Activated CD4-positive, CD25-positive, alpha-beta regulatory T cell treated with anti-CD3 and anti-CD28 coated beads, Interleukin-2, amount 50 U/mL, for 16 hours (primary cell): ENCODE measurements at places on chromosomes 13 and 19.

DNA sequence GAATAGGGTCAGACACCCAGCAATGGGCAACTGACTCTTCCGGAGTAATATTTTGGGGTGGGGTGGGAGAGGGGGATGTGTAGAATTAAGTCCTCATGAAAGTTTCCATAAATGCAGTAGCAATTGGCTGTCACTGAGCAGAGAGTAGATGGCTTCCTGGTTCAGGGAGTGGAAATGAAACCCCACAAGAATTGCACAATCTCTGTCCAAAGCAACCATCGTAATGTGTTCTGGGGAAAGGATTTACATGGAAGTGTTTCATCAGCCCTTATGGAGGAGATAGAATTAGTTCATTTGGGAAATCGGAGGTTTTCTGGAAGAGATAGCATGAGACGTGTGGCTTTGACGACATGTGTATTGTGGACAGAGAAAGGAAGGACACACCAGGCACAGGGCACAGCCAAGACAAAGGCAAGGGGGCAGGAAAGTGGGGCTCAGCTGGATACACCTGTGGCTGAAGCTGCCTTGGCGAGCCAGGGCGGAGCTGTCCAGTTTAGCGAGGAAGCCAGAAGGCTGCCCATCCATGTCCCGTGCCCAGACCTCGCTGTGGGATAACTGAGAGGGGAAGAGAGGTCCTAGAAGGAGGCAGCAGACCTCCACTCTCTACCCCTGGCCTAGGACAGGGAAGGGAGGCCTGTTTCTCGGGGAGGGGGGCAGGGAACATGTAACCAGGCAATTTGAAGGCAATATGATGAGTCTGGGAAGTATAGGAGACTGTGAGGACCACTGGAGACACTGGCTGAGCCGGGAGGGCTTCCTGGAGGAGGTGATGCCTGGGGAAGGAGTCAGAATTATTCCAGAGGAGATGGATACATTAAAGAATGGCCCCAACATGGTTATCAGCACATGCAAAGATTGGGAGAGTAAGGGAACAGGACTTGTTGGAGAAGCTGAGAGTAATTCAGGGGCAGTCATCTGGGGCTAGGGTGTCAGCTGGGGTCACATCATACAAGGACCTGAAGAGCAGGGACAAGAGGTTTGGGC, 2.6 kb upstream of the CLEC4G start:
- DNase-seq, result no peak

GRCh38 chr13:41460930-41461329, 3.6 kb downstream of the RGCC start:
- no peak for DNase-seq

DNA sequence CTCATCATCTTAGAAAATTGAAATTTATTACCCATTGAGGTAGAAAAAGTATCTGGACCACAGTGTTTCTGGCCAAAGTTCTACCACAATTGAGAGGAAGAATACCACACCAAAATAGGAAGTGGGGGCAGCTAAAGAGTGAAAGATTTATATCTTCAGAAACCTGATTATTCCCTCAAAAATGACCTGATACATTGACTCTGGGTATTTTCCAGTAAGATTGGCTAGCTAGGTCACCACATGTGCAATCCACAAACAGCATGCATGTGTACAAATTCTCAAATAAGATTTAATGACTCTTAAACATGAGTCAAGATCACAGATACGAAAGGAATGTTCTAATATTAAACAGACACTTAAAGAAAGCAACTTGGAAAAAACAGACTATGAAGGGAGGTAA, 1516.2 kb upstream of the PCDH20 start:
- no peak for DNase-seq

GRCh38 chr13:48579165-48579918, 46.5 kb upstream of the RCBTB2 start:
- no peak for DNase-seq

DNA sequence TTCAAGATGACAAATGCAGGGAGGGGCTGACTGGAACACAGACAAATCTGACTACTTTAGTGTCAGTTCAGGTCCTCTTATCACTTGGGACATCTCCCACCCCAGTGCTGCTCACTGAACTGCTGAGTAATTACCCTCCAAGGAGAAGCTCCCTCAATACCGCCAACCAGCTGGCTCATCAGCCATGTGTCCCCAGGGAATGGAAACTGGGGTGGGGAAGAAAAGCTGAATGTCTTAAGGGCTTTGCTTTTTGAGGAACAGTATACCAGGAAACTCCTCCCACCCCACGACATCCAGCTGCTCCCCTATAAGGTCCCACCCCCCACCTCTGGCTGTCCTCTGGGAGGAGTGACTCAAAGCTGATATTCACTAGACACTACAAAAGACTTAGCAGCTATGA, 2.0 kb downstream of the ZNF823 start:
- DNase-seq, result no peak

DNA sequence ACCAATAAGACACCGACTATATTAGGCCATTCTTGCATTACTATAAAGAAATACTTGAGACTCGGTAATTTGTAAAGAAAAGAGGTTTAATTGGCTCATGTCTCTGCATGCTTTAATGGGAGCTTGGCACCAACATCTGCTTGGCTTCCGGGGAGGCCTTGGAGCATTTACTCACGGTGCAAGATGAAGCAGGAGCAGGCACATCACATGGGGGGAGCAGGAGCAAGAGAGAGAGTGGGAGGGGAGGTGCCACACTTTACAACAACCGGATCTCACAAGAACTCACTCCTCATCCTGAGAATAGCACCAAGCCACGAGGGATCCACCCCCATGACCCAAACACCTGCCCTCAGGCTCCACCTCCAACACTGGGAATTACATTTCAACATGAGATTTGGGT, 224.8 kb downstream of the KLF5 start:
- DNase-seq, result no peak

DNA sequence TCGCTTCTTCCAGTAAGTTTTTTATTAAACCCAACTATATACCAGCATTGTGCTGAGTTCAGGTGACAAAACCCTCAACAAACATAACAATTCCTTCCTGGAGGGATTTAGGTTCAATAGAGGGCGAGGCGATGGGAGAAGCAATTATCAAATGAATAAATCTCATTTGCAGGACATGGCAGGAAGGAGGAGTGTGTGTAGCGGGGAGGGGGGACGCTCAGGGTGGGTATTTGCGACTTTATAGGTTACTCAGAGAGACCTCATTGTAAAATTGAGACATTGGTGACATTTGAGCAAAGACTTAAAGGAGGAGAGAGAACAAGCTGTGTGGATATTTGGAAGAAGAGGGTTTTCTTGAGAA, 3.9 kb downstream of the C3 start:
- no peak for DNase-seq

GRCh38 chr19:50204811-50205675, 1.6 kb downstream of the MYH14 start:
- DNase-seq, result no peak

DNA sequence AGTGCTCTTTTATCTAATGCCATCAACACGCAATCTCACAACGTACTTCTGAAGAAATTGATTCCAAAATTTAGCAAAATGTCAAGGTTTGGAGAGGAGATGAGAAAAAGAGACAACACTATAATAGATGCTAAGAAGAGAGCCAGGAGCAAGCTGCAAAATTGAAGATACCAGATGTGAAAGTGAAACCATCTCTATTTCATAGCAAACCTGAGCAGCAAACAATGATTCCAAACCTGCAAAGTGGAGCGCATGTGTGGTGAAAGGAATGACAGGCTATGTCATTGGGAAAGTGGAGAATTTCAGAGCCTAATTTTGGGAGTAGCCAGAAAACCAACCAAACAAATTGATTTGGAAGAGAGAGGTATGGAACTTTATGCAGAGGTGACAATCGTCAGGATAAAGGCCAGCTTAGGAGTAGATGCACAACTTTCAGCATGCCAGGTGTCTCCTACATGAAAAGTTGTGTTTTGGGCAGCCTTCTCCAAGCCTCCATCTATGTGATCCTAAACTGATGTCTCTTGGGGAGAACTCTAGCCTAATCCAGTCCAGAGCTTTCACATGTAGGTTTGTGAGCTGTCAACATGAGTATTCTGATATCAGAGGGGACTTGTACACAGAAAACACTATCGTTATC, 158.4 kb upstream of the FNDC3A start:
- no peak for DNase-seq

DNA sequence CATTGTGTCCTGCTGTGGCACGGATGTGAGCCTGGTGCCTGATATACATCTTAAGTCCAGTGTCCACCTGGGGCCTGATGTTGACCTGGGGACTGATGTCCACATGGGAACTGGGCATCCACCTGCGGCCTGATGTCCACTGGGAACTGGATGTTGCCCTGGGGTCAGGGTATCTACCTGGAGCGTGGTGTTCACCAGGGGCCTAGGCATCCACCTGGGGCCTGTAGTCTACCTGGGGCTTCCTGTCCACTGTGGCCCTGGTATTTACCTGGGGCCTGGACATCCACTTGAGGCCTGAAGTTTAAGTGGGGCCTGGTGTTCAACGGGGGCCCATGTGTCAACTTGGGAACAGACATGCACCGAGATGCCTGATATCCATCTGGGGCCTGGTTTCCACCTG, 11.9 kb downstream of the SACS start:
- no peak for DNase-seq

DNA sequence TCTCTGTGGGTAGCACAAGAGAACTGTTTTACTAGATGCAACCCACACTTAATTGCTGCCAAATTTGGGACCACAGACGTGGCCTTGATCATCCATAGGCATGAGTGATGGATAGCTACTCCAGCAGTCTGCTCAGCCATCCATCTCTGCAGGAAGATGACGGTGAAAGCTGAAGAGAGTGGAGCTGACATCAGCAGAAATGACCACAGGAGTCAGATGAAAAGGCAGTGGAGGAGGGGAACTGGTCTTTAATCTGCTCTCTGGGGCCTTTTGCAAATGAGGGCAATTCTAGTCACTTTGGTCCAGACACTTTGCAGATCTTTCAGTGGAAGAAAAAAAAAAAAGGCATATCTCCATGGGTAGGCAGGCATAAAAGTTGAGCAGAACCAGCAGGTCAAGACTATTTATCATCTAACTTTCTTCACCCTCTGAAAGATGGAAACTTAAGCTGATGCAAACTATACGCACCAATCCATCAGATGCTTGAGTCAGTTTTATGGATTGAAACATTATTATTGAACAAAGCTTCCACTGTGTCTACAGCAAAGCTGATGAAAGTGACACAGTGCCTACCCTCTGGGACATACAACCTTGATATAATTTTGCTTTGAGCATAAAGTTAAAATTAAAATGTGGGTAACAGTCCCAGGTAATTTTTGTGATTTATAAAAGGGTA, 281.6 kb upstream of the OBI1 start:
- no peak for DNase-seq

DNA sequence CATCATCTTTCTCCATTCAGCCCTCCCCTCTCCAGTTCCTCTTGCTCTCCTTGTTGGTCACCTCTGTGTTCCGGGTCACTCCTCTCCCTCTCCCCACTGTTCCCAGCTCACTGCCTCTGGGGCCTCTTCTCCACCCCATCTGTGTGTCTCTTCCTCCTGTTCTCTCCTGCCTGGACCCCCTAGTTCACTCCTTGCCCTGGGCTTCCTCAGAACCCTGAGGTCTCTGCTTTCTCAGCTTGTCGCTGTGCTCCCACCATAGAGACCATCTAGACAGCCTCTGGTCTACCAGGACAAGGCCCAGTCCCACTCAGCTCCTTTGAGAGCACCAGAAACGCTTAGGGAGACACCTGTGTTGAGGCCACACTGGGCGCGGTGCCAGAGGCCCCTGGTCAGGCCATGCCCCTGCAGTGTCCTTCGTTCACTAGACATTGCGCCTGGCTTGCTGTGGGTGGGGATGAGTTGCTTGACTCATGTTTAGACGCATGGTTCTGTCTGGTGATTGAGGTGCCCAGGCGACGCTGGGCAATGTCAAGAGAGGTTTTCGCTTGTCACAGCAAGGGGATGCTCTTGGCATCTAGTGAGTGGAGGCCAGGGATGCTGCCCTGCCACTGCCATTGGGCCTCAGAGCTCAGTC, 4.8 kb downstream of the LENG9 start:
- DNase-seq, result no peak

- DNase-seq, result no peak
Measured at GRCh38 chr13:39283072-39283471, 244.8 kb downstream of the NHLRC3 start.

GRCh38 chr13:91464336-91464735, 65.9 kb downstream of the GPC5 start:
- DNase-seq, result no peak

DNA sequence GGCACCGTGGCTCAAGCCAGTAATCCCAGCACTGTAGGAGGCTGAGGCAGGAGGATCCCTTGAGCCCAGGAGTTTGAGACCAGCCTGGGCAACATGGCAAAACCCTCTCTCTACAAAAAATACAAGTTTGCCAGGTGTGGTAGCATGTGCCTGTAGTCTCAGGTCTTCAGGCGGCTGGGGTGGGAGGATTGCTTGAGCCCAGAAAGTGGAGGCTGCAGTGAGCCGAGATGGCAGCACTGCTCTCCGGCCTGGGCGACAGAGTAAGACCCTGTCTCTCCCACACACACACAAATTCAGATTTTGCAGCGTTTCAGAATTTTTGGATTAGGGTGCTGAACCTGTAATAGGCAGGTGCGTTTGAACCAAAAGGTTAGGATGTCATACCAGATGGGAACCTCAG, 2.2 kb downstream of the RPS11 start:
- DNase-seq, result no peak

DNA sequence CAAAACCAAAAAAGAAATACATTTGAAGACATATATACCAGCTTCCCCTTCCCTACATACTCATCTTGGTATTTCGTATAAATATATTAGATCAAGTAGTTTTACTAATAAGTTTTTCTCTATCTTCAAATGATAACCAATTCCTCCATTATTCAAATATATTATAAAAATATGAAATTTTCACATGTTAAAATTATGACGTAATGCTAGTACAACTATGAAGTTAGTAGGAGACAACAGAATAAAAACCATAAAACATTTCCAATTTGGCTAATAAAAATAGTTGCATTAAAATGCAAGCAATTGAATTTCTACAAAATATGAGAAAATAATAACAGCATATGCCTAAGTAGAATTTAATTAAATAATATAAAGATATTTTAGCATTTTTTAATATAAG, 501.8 kb upstream of the SLITRK5 start:
- DNase-seq, result no peak

GRCh38 chr19:55488986-55489710, 912 bp downstream of the SSC5D start:
- DNase-seq, result no peak

GRCh38 chr19:41641879-41642485, 15.1 kb upstream of the CEACAM4 start:
- peak; percentile 63 for DNase-seq

DNA sequence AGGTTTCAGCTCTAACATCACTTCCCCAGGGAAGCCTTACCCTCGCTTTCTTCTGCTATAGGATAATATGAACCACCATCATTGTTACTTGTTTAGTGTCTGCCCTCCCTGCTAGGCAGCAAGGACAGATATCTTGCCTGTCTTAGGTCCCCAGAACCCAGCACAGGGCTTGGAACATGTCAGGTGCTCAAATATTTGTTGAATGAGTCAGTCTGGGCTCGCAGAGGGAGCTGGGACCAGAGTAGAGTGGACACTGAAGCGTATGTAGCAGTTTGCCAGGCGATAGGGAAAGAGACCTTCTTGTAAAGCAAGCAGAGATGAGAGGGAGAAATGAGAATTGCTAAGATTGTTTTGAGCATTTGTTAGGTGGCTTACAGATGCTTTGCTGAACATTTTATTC, 11.7 kb downstream of the BCKDHA start:
- DNase-seq, result no peak
